Fibroblast of gingiva (primary cell): ENCODE measurements at places on chromosomes 2 and 18.
A peak's percentile ranks its signal among the peaks of the same experiment; 100 is the strongest.

GRCh38 chr2:11631462-11631861 is 38.5 kb downstream of the NTSR2 start:
- DNase-seq, result no peak

DNA sequence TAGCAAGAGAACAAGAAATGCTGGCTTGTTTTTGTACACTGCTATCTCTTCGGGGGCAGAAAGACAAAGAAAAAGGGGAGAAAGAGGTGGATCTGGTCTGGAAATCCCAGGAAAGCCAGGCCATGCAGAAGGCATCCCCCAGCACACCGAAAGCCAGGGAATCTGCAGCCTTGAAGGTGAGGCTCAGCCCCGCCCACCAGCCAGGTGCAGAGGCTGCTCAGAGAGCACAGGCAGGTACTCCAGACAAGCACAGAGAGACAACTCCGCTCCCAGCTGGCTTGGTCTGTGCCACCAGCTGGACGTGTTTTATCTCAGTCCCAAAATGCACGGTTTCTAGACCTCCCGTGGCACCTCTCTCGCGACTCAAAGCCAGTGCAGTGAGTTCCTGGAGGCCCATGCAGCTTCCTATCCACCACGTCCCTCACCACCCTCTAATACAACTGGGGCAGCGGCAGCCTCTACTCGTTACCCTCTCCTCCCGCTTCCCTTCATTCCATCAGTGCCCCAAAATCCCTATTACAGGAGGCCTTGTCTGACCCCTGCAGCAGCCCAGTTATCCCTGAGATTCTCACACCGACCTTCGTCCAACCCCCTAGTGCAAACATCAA is 62.8 kb downstream of the HDAC4 start:
- no peak for DNase-seq

- peak; percentile 50 for DNase-seq
Measured at GRCh38 chr2:29281086-29281915, 166.1 kb downstream of the CLIP4 start.

GRCh38 chr2:86274918-86275275 is 62.5 kb downstream of the REEP1 start:
- DNase-seq, result no peak

GRCh38 chr2:25333981-25334380 is 7.7 kb downstream of the DNMT3A start:
- DNase-seq, result no peak
